NCI-H187 treated with DMSO at 0.1 percent for 48 hours (cell line): ENCODE measurements at places on chromosomes 3 and 15.

DNA sequence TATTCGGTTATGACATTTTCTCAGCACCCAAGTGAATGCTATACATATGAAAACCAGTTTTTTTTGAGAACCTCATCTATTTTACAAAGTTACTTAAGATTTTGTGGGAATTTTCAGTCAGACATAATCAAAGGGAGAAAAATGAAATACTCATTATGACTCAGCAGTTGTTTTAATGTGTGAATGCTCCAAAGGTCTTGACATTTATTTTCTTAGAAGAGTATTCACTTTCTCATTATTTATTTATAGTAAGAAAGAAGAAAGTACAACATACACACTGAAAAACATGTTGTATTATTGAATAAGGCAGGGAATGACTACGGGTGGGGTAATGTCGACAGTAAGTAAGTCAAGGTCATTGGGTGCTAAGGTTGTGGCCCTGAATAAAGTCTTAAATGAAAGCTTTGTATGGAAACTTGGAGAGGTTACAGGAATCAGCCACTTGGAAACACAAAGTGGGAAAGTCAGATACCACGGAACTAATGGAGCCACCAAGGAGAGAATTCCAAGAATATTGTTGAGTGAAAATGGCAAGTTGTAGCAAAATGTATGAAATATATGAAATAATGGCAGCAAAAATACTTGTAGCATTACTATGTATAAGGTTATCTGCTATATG is 844.5 kb downstream of the TBL1XR1 start:
- no peak for DNase-seq

GRCh38 chr3:108389372-108389771 is 93.0 kb downstream of the HHLA2 start:
- no peak for DNase-seq

DNA sequence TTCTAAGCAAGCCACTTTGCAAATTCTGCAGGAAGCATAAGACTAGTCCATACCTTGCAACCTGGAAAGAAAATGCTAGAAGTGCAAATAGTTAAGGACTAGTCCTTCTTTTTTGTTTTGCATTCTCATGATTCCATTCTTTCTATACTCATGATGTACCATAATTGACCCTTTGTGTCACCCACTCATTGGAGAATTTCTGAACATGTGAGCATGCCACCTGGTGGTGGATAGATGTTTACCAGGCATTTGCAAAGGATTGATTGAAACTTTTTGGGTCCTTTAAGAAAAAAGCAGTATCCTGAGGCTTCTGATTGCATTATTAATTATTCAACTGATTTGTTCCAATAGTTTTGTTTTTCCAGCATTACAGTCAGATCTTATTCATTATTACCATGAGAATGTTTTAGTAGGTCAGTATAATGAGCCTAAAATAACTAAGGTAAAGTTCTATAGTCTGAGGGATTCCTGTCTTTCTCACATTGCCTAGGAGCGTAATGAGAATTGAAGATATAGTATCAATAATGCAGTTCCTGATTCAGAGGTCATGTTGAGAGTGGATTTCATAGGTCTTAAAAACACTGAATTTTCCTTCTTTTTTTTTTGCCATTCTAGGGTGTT is 20.2 kb upstream of the DIPK2A start:
- no peak for DNase-seq

DNA sequence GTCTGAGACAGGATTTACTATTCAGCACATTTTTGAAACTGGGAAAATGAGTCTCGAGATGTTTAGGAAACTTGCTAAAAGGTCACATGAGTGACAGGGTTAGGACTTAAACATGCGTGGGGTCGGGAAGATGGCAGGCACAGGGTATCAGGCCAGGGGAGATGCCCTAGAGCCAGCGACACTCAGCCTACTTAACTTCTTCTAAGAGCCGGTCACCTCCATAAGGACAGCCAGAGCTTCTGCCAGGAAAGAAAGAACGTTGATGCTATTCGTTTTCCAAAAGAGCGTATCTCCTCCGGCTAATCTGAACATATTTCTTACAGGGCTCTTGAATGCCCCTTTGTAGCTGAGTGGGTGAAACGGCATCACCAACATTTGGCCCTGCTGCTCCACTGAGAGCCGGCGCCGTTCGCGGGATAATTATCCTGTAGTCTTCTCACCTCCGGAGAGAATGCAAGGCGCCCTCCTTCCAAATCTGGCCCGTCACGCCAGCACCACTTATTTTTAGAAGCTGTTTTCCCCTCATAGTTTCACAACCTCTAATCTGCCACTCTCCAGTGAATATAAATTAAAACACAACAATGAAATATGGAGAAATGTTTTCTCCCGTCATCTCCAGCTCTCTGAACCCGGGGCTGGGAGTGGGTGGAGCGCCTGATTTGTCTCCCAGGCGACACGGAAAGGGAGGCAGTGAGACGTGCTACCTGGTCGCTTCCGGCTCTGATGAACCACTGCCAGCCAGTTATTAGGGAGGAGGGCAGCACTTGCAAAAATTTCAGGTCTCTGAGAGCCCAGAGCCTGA is 58.5 kb downstream of the LIPC start:
- no peak for DNase-seq

- DNase-seq = no peak
Observed at GRCh38 chr3:117126460-117126859, 416.9 kb downstream of the TUSC7 start.
